ENCODE measurements at places on chromosomes 16 and 17.

GRCh38 chr16:62700426-62701294 is 664.4 kb upstream of the CDH8 start:
- DNase-seq = no peak

DNA sequence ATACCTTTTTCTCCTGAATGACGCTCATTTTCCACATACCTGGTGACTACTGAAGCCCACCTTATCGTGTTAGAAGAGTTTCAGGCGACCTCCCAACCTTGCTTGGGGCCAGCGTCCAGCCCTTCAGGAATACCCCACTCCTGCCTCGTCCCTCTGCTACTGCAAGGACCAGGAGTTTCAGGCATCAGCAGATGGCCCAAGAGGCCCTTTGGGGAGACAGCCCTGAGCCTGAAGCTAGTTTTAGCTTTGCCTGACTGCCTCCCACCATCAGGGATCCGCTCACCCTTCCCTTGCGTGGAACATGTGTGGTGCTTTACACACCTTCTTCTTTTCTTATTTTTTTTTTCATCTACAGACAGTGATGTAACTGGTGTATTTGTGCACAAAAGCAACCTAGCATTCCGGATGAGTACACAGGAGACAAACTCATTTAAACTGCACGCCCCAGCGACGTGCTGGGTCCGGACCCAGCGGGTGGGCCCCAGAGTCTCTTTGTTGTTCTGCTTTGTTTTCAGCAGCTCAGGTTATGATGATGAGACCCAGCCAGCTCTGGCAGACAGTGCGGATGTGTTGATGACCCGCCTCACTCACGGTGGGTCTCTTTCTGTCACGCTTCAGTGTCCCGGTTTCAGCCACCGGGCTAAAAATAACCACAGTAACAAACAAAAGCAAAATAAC is 242.4 kb downstream of the C16orf95 start:
- DNase-seq = no peak

GRCh38 chr16:20916942-20917341 is 16.4 kb downstream of the LYRM1 start:
- no peak for DNase-seq

- DNase-seq = no peak
Observed at GRCh38 chr17:82320140-82320840, 2.9 kb upstream of the CD7 start.

DNA sequence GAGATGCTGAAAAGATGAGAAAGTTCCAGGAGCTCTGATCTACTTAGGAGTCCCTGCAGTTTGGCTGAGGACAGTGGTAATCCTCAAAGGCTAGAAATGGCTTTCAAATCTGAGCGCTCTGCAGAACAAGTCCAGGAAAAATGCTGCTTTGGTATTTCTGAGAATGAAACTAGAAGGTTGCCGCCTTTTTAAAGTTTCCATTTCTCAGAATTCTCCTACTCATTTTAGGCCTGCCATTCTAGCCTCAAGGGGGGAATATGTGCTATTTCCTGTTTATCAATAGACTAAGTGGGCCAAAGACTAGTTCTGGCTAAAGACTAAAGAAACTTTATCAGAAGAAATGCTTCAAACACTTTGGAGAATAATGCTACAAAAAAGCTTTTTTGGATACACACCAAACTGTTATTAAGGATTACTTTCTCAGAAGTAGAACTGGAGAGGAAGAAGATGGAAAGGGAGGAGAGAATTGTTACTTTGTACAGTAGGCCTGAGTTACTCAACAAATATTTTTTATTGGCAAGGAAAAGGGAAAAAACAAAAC is at the start of gene SLFN12L:
Gene SLFN12L (minus strand): TSS at position 78 of the 541 bp plus-strand sequence. CDS start 15,314 bp downstream, outside the sequence.
- DNase-seq = no peak

GRCh38 chr17:40338058-40338457 is 26.5 kb downstream of the GJD3 start:
- no peak for DNase-seq

DNA sequence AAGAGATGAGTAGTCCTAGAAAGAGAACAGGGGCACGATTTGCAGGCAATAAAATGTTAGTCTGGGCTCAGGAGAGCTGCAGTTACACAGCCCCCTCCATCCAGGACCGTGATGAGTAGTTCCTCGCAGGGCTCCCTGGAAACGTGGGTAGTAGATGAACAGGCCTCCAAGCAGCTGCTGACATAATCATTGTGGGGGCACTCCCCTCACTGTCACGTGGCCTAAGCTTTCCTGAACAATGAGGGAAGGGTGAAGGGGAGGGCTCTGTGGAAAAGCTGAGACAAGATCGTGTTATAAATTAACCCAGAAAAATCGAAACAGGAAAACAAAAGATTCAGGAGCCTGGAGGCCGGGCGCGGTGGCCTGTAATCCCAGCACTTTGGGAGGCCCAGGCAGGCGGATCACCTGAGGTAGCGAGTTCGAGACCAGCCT is 1.3 kb upstream of the PER1 start:
- peak; percentile 94 for DNase-seq

GRCh38 chr16:78494105-78494504 is 394.7 kb downstream of the WWOX start:
- DNase-seq = no peak

DNA sequence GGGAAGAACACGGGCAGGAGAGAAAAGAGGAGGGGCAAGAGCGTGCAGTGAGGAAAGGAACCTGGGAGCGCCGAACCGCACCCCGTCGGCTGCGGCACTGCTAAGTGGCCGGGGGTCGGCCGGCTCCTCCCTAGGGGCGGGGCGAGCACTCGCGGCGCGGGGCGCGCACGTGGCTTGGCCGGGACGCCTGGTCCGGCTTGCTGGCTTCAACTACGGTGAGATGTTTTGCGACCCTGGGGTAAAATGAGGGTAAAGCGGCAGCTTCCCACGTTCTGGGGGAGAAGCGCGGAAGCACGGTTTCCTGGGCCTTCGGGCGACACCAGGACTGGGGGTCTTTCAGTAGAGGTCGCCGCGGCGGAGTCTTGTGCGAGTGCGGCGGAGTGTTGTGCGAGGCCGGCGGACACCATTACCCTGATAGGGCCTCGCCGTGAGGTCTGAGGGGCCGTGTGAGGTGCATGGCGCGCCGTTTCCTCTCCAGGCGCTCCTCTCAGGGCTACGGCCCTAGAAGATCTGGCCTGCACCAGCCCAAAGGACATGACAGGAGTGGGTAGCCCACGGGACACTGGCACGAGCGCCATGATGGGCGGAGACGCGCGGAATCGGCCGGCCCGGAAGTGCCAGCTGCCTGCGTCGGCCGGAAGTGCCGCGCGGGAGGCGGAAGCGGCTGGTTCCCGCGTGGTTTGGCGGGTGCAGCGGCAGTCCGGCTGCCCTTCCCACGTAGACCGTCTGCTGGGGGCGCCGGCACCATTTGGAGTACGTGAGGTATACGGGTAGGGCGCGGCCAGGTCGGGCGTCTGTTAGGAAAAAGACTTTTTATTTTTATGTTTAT is at the start of the genes MYO19 and PIGW:
Gene MYO19 (minus strand): TSS at position 29 of the 829 bp plus-strand sequence. CDS start 2,330 bp downstream, outside the sequence.
Gene PIGW (plus strand): TSS at position 148 of the 829 bp plus-strand sequence. CDS start 2,115 bp downstream, outside the sequence.
- peak; percentile 95 for DNase-seq

GRCh38 chr16:11342021-11342855 is 3.0 kb upstream of the RMI2 start:
- DNase-seq = no peak

DNA sequence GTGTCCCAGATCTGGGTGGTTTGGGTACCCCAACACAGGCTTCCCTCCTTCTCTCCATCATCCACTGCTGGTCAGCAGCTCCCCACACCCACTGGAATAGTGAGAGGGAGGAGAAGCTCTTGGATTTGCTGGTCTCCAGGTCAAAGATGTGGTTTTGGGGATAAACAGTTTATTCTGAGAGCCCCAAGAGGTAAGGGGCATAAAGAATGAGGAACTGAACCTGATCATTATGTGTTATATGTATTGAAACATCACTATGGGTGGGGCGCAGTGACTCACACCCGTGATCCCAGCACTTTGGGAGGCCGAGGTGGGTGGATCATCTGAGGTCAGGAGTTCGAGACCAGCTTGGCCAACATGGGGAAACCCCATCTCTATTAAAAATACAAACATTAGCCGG is 3.9 kb downstream of the DPEP2 start:
- DNase-seq = no peak

GRCh38 chr16:87068762-87069150 is 248.4 kb downstream of the C16orf95 start:
- no peak for DNase-seq

- DNase-seq = peak; percentile 73
Observed at GRCh38 chr17:50264263-50265113, 9.8 kb upstream of the TMEM92 start.

GRCh38 chr16:55426865-55427484 is 52.0 kb upstream of the MMP2 start:
- no peak for DNase-seq

- DNase-seq = no peak
Observed at GRCh38 chr17:41354536-41354935, 3.9 kb upstream of the KRT33A start.

GRCh38 chr17:77163511-77164280 is 22.9 kb downstream of the SEC14L1 start:
- no peak for DNase-seq

GRCh38 chr16:60852635-60853034 is 1183.6 kb downstream of the CDH8 start:
- DNase-seq = no peak

DNA sequence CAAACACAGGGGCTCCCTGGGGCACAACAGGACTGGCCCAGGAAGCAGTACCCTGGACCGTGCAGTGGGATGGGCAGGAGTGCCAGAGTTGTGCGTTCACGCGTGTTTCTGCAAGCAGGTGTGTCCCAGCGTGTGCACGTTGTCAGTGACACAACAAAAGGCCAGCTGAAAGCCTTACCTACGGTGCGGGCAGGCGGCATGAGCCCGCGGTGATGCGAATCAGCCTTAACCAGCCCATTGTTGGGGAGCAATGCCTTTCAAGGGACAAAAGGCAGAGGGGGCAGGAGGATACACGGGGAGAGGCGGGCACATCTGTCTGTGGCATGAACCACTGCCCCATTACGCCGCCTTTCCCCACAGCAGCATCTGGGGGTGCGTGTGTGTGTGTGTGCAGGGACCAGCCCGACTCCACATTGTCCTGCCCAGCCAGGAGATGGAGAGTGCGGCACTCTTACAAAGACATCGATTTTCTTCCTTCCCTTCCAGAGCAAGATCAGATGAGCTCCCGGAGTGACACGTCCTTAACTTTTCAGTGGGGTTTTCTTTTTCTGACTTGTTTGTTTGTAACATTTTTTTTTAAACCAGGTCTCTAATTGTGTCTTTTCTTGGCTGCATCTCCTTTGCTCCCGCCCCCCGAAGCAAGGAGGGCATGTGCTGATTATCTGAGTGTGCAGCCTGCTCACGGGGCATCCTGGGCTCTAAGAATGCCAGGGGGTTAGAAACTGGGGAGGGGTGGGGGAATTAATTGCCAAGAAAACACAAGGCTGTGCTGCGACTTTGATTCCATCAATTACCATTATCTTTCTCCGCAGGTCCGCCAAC is 158.1 kb downstream of the ZNF423 start:
- DNase-seq = peak; percentile 15

DNA sequence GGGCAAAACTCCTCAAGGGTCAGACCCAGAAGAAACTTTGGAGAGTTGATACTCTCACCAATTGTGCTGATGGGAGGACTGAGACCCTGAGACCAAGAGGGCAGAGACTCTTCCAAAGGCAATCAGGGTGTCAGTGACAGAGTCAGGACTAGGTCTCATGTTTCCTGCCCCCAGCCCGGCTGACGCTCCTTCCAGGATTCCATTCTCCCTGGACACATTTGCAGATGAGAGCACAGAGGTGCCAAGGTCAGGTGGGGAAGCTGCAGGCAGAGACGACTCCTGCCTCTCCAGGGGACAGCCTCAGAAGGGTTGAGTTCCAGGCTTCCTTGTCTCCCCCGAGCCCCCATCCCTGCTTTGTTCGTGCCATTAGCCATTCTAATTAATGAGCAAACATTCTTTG is 174.1 kb downstream of the WSCD1 start:
- no peak for DNase-seq

GRCh38 chr17:80246266-80246681 is 14.4 kb upstream of the RNF213 start:
- DNase-seq = no peak

- DNase-seq = no peak
Observed at GRCh38 chr17:18035704-18036103, 3.3 kb downstream of the ATPAF2 start.

DNA sequence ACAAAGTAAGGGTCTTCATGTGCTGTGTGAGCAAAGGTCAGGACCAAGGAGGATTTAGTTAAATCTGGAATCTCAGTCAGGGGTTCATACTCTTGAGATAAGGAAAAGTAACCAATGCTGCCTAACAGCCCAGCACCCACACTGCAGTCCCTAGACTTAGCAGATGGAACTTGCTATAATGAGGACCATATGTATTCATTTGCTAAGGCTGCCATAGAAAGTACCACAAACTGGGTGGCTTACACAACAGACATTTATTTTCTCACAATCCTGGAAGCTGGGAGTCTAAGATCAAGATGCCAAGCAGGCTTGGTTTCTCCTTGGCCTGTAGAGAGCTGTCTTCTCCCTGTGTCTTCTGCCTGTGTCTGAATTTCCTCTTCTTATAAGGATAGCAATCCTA is 20.8 kb downstream of the ZP2 start:
- no peak for DNase-seq

GRCh38 chr16:87138738-87139267 is 178.4 kb downstream of the C16orf95 start:
- DNase-seq = no peak

DNA sequence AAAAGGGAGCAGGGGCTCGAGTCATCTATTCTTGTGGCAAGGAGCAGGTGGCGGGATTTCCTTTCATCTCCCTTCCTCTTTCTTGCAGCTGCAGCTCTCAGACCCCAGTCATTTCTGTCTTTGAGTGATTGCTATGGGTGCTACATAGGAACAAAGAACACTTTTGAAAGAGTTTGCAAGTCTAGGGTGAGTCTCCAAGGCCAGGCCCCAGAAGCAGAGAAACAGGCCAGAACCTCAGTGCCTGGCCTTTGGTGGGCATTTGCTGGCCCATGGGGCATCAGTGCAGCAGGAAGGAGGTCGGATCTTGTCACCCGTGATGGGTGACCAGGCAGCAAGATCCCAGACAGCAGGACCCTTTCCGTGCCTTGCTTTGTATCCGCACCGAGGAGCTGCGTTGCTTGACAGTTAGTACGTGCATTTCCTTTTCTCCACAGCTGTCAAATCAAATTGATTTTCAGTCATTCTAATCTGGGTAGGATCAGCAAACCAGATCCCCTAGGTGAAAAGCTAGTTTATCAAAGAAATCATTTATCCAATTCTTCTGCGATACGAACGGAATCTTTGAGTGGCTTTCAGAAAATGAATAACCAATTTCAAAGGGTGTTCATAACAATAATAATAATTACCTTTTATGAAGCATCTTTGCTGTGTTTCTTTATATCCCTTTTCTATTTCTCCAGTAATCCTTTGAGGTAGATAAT is 244.6 kb upstream of the MAF start:
- no peak for DNase-seq

- DNase-seq = peak; percentile 65
Observed at GRCh38 chr17:16987830-16988601, 16.1 kb upstream of the TNFRSF13B start.

Measured in astrocyte of the hippocampus (primary cell).